ENCODE measurements at places on chromosomes 3 and 15.

DNA sequence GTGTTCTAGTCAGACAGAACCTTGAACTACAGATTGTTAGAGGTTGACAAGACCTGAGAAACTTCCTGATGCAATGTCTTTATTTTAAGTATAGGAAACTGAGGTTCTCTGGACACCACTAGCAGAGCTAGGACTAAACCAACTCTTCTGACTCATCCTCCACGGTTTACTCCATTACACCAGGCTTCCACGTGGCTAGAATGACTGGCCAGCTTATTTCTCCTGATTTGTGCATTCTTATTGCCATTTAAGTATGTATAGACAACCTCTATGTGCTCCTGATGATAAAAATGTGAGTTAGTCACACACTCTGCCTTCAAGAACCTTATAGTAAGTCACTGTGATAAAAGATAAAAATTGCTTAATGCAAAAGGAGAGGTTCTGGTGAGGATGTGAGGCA, 182.7 kb downstream of the MEX3B start:
- DNase-seq = no peak

DNA sequence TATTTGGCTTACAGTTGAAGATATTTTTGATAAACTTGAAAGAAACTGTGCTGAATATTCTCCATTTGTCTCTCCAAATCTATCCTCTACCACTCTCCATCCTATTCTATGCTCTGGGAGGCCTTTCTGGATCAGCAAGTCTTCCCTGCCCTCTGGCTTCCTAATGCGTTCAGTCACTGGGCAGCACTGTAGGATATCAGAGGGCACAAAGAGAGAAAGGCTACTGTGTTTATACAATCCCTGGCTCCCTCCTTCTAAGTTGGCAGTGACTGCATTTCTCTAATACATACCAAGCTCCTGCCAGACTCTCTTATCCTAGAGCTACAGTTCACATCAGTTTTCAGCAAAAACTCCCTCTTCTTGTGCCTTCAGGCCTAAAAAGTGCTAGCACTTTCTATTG, 102.1 kb upstream of the FHIT start:
- DNase-seq = no peak

DNA sequence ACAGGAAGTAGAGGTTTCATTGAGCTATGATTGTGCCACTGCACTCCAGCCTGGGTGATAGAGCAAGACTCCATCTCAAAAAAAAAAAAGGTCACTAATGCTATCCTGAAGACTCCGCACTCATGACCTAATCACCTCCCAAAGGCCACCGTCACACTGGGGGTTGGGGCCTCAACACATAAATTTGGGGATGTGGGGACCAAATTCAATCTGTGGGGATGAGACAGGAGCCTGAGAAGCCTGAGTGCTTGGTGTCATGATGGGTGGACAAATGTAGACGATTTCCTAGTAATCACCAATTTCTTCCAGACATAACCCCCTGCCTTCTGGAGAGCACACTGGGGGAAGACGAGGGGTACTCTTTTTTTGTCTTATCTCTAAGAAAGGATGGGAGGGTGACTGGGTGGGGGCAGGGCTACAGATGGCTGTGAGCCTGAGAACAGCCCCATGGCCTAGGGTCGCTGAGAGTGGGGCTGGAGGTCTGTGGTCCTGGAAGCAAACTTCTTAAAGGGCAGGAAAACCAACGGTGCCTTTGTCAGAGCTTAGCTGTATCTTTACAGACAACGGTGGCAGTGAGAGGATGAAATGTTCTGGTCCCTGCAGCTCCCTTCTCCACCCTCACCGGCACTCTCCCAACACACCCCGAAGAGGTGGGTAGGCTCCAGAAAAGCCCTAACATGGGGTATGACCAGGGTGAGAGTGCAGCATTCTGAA, 16.6 kb upstream of the KLF13 start:
- DNase-seq = no peak

DNA sequence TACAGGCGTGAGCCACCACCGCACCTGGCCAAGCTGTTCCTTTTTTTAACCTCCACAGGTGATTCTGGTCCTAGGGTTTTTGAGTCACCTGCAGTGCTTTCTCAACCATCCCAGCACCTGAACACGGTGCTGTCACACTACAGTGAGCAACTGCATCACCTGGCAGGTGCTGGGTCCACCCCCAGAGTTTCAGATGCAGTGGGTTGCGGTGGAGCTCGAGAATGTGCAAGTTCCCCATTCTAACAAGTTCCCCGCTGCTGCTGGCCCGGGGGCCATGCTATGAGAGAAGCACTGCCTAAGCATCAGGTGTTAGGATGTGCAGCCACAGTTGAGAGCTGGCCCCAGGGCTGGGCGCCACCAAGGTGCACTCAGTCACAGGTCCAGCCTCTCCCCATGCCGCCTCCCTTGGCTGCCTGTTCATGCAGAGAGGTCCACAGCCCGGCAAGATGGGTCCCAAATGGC, 18.0 kb downstream of the ISG20 start:
- DNase-seq = no peak

GRCh38 chr3:8575364-8576104, 69.1 kb downstream of the SSUH2 start:
- DNase-seq = no peak

DNA sequence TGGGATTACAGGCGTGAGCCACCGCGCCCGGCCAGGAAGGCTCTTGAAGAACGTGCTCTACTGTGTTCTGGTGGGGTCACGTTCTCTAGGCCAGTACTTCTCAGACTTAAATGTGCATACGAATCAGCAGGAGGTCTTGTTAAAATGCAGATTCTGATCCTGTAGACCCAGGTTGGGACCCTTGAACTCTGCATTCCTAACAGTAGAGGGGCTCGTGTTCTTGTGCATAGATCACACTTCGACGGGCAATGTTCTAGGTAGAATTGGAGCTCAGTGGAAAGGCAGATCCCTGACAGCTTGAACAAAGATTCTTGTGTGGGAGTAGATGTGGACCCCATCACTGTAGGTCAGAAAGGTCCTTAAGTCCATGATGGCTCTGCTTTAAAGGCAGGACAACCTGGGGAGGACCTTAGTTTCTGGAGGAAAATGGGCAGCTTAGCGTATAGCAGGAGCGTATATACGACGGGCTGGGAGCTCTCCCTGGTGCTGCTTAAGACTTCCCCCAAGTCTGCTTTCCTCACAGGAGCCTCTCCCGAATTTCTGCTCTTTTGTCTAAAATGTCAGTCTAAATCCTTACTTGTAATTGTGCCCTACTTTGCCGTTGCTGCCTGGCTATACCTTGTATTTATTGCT, 16.9 kb upstream of the FAM81A start:
- no peak for DNase-seq

DNA sequence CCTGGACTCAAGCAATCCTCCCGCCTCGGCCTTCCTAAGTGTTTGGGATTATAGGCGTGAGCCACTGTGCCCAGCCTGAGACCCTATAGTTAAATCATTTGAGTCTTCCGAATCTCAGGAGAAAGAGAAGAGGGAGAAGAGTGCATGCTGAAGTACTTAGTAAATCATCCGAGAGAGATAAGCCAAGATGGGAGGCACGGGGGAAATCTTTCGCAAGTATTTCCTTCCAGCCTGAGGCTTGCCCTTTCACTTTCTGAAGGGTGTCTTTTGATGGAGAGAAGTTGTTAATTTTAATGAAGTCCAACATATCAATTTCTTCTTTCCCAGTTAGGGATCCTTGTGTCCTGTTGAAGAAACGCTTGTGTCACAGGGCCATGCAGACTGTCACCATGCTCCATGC, 97.1 kb upstream of the SLC6A6 start:
- no peak for DNase-seq

DNA sequence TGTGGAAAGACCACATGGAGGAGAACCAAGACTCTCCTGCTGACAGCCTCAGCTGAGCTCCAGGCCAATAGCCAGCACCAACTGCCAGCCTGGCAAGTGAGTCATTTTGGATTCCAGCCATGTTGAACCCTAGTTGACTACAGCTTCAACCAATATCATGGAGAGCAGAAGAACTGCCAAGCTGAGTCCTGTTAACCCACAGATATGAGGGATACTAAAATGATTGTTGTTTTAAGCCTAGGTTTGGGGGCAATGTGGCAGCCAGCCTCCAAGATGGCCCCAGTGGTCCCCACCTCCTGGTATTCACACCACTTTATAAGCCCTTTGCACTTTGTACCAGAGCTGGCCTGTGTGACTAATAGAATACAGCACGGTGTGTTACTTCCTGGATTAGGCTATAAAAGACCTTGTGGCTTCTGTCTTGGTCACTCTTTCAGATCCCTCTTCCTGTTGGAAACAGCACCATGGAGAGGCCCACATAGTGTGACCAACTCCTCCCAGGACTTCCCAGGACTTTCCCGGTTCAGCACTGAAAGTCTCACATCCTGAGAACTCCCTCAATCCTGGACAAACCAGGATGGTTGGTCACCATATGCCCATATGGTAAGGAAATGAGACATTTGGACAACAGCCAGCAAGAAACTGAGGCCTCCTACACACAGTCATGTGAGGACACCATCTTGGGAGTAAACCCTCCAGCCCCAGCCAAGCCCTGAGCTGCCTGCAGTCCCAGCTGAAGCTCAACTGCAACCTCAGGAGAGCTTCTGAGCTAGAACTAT, 32.4 kb upstream of the CDV3 start:
- DNase-seq = peak; percentile 98

DNA sequence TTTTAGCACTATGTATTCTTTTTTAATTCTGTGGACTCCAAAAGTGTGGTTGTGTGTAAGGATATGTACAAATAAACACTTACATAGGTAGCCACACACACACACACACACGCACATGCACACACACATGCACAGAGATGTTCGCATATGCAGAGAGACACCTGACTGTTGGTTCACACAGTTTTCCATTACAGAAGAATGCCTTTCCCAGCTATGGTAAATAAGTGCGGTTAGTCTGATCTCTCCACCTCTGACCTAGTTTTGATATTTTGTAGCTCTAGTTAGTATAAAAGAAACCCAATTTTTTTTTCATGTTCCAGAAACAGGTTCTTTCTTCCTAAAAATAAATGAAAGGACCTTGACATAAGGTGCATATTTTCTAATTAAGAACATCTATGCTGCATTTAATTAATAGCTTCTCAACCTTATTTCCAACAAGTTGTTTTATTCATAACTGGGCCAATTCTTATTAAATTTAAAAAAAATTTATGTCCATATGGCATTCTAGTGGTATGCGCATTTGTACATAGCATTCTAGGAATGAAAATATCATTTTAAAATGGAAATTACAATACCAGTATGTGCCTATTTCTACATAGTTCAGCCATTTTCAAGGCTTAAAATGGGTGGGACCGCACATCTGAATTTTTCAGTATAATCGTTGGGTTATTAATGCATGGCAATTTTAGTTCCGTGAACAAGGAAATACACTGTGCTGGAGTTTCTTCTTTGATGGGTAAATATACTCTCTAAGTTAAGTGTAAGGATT, 27.2 kb downstream of the TMEM108 start:
- no peak for DNase-seq

DNA sequence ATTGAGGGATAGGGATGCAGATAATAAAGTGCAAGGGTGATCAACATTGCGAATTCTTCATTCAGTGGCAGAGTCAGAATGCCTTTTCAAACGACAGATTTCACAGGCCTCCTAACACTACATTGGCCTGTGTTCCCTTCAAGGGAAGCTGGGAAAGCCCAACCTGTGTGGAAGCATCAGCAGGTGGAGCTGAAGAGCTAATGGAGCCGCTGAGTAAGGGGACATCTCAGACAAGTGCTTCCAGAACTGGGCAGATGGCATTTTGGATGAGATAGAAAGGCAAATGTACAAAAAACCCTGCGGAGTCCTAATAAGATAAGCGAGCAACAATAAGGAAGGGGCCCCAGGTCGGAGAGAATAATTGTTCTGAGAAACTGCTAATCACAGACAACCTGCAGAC, 8.5 kb upstream of the SLC24A5 start:
- no peak for DNase-seq

DNA sequence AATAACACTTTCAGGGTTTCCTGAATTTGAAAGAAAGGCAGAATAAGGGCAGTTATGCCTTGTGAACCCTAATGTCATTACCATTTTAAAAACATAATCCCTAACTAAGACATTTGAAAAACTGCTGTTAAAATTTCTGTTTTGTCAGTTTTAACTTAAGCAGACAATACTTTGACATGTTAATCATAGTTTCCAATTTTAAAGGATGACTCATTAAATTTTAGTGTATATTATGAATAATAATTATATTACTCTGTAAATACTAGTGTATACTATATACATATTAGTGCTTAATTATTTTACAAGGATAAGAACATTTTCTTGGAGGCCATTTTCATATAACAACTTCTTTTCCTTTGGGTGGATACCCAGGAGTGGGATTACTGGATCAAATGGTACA, 553.1 kb upstream of the BCHE start:
- DNase-seq = no peak

DNA sequence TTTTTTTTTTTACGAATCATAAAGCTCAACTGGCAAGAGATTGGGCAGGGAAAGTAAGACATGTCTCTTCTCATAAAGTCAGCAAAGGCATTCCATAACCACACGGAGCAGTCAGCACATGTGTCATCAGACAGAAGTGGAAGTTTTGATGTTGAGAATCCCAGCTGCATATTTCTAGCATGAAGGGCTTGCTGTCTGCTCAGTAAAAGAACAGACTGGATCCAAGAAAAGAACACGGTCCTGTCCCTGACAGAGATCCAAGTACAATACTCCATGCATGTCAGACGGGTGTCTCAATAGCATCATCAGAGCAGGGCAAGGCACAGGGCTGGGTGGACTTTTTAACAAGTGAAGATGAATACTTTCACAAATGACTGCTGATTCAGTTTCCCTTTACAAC, 38.2 kb downstream of the ABI3BP start:
- DNase-seq = no peak

DNA sequence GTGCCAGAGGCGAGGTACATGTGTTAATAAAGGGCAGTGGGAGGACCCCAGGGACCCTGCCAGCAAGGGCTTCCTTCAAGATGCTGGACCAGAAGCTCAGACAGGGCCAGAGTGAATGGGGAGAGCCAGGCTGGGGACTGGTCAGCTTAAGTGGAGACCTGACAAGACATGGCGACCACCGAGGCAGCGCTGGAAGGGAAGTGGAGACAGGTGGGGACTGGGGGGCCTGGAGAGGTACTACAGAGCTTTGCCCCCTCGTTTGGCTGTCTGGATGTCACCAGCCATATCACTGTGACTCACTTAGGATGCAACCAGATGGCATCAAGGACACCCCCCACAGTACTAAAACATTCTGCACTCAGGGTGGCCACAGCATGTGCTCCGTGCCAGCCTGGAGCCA, 97.9 kb downstream of the ADCY5 start:
- DNase-seq = no peak

DNA sequence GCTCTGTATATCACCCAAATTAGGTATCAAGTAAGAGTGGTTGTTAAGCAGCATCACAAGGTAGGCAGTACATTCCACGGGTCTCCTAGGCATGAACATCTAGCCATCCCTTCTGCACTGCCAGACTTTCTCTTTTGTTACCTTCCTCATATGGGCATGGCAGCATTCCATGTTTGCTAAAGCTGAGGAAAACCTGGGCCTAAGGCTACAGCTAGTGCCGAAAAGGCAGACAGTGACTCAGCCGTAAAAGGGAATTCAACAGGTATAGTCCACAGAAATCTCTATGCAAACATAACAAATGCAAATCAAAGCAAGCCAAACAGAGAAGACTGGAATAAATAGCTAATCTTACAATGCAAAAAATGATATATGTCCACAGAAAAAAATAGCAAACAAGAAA, 645.4 kb downstream of the ZBBX start:
- DNase-seq = no peak

Data from inflammatory macrophage treated with lipopolysaccharide for 1 hour (primary cell).